ENCODE measurements at places on chromosomes 3 and 15.

- H3K36me3 ChIP-seq: no peaks in the 10 kb centered on the region
- H3K4me3 ChIP-seq: no peak overlapping the region
- H3K4me1 ChIP-seq: no peaks in the 10 kb centered on the region
Observed at GRCh38 chr3:124113485-124113884, 121.6 kb upstream of the ROPN1 start.

DNA sequence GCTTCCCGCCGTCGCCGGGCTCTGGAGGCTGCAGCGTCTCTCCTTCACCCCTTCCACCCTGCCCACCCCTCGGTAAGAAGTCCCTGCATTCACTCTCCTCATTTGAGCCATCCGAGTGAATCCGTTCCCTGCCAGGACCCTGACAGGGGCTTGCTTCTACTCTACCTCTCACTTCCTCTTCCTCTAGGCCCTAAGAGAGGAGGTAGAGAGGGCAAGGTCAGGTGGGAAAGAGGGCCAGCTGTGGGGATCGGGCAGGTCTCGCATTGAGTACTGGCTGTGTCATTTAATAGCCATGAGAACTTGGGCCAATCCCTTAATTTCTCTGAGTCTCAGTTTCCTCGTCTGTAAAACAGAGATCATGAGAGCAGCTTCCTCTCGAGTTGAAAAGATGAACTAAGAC lies 283.6 kb downstream of the UACA start:
- H3K27me3 ChIP-seq: no peaks in the 10 kb centered on the region
- DNase-seq: no peak
- H3K4me1 ChIP-seq: no peaks in the 10 kb centered on the region

DNA sequence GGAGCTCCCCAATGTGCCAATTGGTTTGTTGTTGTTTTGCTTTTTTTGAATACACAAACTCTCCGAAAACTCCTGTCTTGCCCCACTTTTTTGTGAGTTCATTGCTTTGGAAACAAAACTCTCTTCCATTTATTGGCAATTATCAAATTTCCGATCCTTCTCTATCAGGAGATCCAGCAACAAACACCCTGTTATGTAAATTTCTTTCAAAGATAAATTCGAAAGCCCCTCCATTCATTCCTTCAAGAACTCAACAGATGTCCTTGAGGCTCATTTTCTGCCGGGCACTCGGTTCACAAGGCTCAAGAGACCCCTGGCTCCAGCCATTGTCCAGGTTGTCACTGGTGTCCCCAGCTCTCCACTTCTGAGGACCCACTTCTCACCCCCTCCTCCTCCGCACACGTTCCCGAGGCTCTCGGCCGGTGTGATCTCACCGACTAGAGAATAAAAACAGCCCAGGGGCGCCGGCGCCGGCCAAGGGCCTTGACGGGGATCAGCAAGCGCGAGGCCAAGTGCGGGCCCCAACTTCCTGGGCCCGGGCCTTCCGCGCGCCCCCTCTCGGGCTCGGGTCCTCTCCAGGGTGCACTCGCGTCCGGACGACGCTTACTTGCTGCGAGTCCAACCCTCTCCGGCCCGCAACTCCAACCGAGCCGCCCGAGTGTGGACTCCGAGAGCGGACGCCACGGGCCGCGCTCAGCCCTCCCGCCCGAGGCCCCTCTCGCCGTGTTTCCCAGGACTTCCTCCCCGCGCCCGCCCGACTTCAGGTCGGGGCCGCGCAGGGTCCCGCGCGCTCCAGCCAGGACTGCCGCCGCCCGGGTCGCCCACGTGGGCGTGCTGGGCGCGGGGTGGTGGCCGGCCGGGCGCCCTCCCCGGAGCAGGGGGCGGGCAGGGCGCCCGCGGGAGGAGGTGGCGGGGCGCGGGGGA lies 533 bp upstream of the SMAD3 start:
- no peak for DNase-seq
- peaks cover 17% of the 10 kb centered on the region for H3K27me3 ChIP-seq
- peaks cover 8% of the 10 kb centered on the region for H3K4me1 ChIP-seq
- H3K36me3 ChIP-seq: no peaks in the 10 kb centered on the region
- peak overlapping the region; percentile 58 for H3K4me3 ChIP-seq

- H3K36me3 ChIP-seq: peaks cover 15% of the 10 kb centered on the region
- H3K4me3 ChIP-seq: no peak overlapping the region
- peaks cover 7% of the 10 kb centered on the region for H3K4me1 ChIP-seq
- H3K27me3 ChIP-seq: no peaks in the 10 kb centered on the region
- DNase-seq: no peak
- H3K27ac ChIP-seq: no peak overlapping the region
Observed at GRCh38 chr3:129429080-129429451, 630 bp upstream of the EFCAB12 start.

GRCh38 chr3:61669668-61670299 lies 108.4 kb downstream of the PTPRG start:
- no peak for DNase-seq
- H3K4me3 ChIP-seq: no peak overlapping the region
- peaks cover 3% of the 10 kb centered on the region for H3K4me1 ChIP-seq

DNA sequence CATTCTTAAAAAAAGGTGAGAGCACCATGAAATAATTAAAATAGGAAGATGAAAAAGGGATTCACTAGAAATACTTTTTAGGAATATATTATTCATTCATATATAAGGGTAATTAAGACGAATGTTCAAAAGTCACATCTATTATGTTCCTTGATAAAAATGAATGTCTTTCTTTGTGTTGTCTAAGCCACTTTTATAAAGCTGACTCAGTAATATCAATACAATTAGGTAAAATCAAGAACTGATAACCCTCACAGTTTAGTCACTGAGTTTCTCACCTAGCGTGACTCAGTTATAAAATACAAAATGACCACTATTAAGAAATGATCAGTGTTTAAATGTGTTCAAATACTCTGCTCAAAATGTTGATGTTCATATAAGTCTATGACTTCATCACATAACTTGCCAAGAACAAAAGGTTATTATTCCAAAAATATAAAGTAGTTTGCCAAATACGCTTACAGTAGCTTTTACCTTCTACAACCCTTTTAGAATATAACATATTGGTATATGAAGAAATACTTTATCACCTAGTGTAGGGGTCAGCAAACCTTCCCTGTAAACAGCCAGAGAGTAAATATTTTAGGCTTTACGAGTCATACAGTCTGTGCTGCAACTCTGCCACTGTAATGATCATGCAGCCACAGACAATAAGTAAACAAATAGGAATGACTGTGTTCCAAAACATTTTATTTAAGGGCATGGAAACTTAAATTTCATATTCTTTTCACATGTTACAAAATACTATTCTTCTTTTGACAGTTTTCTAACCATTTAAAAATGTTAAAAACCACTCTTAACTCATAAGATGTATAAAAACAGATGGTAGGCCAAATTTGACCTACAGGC lies 369.8 kb downstream of the TBC1D5 start:
- no peak overlapping the region for H3K27ac ChIP-seq
- H3K27me3 ChIP-seq: no peaks in the 10 kb centered on the region
- H3K36me3 ChIP-seq: no peaks in the 10 kb centered on the region
- no peaks in the 10 kb centered on the region for H3K4me1 ChIP-seq
- no peak overlapping the region for H3K4me3 ChIP-seq

GRCh38 chr3:7400360-7400759 lies 539.4 kb downstream of the GRM7 start:
- no peaks in the 10 kb centered on the region for H3K36me3 ChIP-seq
- DNase-seq: no peak
- H3K27me3 ChIP-seq: no peaks in the 10 kb centered on the region
- no peak overlapping the region for H3K27ac ChIP-seq
- no peak overlapping the region for H3K4me3 ChIP-seq
- H3K4me1 ChIP-seq: no peaks in the 10 kb centered on the region

DNA sequence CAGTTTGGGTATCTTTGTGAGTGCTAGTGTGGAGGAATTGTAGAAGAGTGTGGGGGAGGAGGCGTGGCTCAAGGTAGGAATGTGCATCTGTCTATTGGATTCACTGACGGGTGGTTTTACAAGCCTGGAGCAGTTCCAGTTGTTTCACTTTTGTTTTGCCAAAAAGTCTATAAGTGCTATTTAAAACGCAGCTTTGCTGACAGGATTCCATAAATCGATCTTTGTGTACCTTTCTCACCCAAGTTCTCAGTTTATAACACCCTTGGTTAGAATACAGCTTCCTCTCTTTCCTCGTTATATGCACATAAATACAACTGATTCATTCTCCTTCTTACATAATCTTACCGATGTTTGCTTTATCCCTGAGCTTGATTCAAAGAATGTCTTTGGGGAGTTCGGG lies 123.2 kb upstream of the UBE2E2 start:
- H3K4me1 ChIP-seq: peaks cover 4% of the 10 kb centered on the region
- no peaks in the 10 kb centered on the region for H3K36me3 ChIP-seq
- no peak for DNase-seq
- no peaks in the 10 kb centered on the region for H3K27me3 ChIP-seq

DNA sequence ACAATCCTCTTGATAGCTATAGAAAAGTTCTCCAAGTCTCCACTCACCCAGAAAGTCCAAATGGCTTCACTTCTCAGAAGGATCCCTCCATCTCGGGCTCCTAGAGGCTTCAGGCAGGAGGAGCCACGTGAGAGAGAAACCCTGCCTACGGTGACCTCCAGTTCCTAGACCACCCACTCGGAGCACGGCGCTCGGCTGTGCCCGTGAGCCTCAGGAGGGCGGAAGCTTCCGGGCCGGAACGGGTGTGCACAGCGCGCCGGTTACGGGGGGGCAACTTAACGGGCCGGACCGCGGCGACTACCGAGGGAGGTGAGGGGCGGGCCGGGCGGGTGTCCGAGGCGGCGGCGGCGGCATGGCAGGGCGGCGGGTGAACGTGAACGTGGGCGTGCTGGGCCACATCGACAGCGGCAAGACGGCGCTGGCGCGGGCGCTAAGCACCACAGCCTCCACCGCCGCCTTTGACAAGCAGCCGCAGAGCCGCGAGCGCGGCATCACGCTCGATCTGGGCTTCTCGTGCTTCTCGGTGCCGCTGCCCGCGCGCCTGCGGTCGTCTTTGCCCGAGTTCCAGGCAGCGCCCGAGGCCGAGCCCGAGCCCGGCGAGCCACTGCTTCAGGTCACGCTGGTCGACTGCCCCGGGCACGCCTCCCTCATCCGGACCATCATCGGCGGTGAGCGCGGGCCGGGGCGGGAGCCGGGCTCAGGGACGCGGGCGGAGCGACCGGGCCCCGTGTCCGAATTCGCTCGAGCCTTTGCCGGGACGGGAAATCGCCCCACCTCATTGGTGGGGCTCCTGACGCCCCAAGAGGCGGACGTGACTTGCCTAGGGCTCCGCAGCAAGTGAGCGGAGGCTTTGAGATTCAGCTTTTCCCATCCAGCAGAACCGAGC lies at the start of gene EEFSEC:
Gene EEFSEC, plus strand, starts transcription at position 326 of the 886 bp plus-strand sequence. Its CDS starts 27 bp downstream, at position 353.
- H3K27me3 ChIP-seq: no peaks in the 10 kb centered on the region
- H3K36me3 ChIP-seq: no peaks in the 10 kb centered on the region
- DNase-seq: no peak
- H3K27ac ChIP-seq: no peak within 1 kb of the TSS
- peak within 1 kb of the TSS; percentile 95 for H3K4me3 ChIP-seq

DNA sequence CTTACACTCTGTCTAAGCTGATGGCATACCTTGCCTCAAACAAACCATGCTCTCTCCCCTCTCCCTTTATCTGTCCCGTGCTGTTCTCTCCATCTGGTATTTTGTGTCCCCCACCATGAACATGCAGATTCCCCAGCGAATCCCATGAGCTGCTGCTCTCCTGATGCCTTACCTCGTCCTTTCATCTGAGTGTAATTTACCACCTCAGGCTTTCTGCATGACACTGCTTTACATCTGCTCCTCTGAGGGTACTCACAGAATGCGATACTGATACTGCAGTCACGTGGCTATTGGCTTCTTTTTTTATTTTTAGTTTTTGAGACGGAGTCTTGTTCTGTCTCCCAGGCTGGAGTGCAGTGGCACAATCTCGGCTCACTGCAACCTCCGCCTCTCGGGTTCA lies 341.7 kb downstream of the PTPRG start:
- peaks cover 5% of the 10 kb centered on the region for H3K4me1 ChIP-seq
- no peak overlapping the region for H3K27ac ChIP-seq
- H3K27me3 ChIP-seq: no peaks in the 10 kb centered on the region
- DNase-seq: no peak
- no peaks in the 10 kb centered on the region for H3K36me3 ChIP-seq

DNA sequence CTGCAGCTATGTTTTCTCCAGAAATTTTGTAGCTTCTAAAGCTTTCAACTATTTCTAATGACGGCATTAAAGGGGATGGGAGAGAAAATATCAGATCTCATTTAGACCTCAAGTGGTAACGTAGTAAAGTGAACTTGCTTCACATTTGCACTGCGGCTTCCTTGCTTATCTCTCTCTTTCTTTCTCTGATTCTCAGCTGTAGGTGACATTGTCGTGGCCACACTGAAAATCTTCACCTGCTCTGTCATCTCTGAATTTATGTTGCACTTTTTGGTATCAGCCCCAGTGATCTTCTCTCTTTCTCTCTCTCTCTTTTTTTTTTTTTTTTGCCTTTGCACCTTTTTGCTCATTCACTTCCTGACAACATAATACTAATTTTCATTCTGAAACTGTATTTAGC lies 254.1 kb upstream of the SATB1 start:
- H3K36me3 ChIP-seq: no peaks in the 10 kb centered on the region
- H3K27ac ChIP-seq: no peak overlapping the region
- no peaks in the 10 kb centered on the region for H3K4me1 ChIP-seq
- H3K4me3 ChIP-seq: no peak overlapping the region

DNA sequence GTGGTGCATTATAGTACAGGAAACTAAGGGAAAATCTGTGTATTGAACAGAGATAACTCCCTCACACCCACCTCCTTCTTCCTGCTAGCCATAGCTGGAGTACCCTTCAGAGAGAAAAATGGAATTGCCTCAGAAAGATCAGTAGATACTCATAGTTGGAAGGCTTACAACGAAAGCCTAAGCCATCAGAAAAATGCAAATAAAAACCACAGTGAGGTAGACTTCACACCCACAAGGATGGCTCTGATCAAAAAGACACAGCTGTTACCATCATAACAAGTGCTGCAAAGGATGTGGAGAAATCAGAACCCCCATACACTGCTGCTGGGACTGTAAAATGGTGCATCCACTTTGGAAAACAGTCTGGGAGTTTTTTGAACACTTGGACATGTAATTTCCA lies 7.4 kb upstream of the DLG1 start:
- DNase-seq: no peak
- no peaks in the 10 kb centered on the region for H3K36me3 ChIP-seq
- H3K27me3 ChIP-seq: no peaks in the 10 kb centered on the region
- no peaks in the 10 kb centered on the region for H3K4me1 ChIP-seq
- no peak overlapping the region for H3K27ac ChIP-seq
